HFFc6 (cell line): ENCODE measurements at places on chromosomes 12 and 14.
A peak's percentile ranks its signal among the peaks of the same experiment; 100 is the strongest.

- no peak for DNase-seq
Observed at GRCh38 chr12:112503512-112503911, 84.8 kb downstream of the PTPN11 start.

DNA sequence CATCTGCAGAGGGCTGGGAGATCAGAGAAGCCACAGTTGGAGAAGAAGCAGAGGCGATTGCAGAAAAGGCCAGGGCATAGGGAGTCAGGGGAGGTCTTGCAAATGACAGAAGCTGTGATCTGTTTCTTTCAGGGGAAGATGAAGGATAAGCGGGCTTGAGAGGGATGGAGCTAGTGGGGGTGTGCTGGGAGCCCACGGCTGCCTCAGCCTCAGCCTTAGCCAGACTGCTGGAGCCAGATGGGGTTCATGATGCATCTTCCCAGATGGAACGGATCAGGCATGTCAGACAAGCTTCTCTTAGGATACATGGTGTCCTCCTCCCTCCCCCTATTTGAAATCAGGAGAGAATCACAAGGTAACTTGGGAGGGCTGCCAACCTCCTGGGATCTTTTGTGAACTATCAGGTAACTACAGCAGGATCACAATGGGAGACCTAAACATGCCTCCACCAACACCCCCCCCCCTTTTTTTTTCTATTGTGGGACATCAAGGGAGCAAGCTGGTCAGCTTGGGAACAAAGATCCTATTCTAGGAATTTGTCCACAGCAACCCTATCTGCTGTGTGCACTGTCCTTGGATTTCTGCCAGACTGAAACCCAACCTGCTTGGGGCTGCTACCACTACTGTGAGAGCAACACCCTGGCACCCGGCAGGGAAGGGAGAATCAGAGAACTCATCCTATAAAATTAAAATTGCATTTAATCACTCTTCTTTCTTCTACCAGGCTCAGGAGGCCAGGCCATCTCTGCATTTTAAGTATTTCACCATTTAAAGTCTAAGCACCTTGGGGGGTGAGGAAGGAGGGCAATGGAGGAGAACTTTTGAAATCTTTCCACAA lies 10.7 kb upstream of the ATP2A2 start:
- DNase-seq = peak; percentile 31

GRCh38 chr12:108616941-108617858 lies 16.5 kb downstream of the SELPLG start:
- no peak for DNase-seq

GRCh38 chr12:39846971-39847650 lies 227.5 kb upstream of the ABCD2 start:
- DNase-seq = no peak

DNA sequence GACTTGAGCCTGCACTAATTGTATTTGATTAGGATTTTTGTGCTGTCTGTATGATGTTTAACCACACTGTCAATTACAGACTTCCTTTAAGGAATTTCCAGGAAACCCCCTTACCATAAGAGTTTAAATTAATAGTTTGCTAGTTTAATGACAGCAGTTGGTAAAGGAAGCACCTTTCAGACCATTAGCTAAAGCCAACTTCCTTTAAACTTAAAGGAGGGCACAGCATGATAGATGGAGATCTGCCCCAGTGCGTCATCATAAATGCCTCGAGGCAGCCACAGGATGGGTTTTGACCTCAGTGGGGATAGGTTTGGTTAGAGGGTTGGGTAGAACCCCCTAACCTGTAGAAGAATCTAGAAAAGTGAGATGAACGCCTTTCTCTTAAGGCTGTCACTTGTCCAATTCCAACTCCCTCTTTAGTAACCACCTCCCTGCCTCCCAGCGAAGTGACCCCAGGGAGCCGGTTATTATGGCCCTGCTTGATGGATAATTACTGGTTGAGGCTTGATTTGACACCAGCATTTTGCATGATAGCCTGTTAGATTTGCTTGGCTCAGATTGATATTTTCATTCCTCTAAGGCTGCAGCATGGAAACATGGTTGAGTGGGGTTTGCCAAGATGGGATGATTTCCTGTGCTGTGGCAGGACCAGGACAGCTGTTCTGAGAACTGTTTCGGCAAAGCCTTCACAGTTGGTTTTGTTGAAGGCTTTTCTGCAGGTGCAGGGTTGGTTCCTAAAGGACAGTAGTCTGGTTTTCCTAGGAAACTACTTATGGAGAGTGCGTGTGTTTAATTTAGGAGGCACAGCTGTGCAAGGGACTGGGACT lies 62.7 kb downstream of the CHST11 start:
- no peak for DNase-seq

DNA sequence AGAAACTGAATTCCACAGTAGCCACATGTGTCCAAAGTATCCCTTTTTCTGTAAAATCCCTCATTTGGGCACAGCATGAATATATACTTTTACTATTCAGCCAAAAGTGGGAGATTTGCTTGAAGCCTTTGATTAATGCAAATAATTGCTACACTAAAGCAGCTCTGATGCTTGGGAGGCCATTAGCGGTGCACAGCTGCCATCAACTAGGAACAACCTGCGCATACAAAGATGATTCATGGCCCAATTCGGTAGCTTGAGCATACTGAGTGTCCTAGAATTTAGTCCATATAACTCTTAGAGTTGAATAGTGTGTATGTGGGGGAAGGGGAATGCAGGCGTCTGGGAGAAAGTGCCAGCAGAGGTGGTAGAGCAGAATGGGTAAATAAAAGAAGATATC lies 277.0 kb upstream of the RMST start:
- DNase-seq = no peak

- peak; percentile 48 for DNase-seq
Observed at GRCh38 chr14:51776102-51776894, 84.1 kb upstream of the GNG2 start.

- DNase-seq = no peak
Observed at GRCh38 chr12:124302241-124302806, 7.4 kb downstream of the RFLNA start.

GRCh38 chr14:101063121-101063520 lies 159.6 kb upstream of the RTL1 start:
- DNase-seq = no peak

- no peak for DNase-seq
Observed at GRCh38 chr12:102990419-102990818, 32.9 kb downstream of the ASCL1 start.

GRCh38 chr12:46370792-46371717 lies 1.5 kb downstream of the SLC38A2 start:
- DNase-seq = peak; percentile 79

DNA sequence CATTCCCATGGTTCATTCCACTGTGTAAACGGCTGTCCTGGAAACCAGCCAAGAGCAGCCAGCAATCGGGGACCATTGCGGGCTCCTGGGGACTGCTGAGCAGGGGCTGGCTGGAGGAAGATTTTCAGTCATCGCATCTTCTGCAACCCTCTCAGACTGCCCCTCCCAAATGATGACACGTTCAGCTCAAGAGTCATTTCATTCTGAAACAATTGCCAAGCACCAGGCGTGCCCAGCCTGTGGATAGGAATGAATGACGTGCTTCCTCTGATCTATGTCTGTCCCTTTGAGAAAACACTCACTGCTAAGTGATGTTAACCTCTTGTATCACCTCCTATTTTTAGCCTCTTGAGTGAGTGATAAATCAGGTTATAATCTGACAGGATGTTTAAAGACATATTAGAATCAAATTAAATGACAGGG lies 62.0 kb downstream of the NDUFA12 start:
- peak; percentile 92 for DNase-seq

DNA sequence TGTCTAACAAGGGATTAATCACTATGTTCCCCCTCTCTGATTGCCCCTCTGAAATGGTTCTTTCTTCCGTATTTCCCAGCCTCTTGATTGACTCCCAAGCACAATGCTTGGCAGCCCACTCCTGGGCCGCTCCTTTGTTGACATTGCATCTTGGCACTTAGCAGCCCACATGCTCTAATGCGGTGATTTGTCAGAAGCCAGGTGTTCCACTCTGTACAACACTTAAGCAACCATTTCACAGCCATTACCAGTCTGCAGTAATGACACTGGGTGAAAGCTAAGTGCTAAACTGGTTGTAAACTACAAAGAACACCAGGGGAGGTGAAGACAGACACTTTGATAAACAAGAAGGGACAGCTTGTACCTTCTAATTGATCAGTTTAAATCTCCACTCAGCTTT lies 353.5 kb downstream of the TMEM132D start:
- DNase-seq = no peak

GRCh38 chr12:96083020-96083719 lies 47.8 kb upstream of the LTA4H start:
- no peak for DNase-seq

GRCh38 chr12:51171884-51172514 lies 936 bp downstream of the TFCP2 start:
- no peak for DNase-seq

- no peak for DNase-seq
Observed at GRCh38 chr14:101723061-101723595, 38.4 kb upstream of the PPP2R5C start.

DNA sequence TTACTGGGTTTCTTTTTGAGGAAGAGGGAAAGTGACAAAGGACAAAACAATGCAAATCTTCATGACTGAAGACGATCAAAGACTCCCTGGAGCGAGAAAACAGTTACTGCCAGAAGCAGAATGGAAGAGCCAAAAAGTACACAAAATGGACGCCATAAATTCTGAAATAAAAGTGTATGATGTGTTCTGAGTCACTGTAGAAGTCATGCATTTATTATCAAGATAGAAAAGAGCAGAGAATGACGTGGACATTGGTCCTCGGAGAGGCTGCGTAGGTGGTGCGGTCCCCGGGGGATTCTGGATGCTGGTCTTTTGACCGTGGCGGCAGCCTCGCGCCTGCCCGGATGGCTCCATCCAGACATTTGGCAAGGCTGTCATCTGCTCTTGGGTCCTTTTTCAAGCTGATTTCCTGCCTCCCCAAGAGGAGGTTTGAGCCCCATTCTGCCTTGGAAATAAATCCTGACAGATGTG lies 52.8 kb downstream of the C14orf132 start:
- peak; percentile 75 for DNase-seq

DNA sequence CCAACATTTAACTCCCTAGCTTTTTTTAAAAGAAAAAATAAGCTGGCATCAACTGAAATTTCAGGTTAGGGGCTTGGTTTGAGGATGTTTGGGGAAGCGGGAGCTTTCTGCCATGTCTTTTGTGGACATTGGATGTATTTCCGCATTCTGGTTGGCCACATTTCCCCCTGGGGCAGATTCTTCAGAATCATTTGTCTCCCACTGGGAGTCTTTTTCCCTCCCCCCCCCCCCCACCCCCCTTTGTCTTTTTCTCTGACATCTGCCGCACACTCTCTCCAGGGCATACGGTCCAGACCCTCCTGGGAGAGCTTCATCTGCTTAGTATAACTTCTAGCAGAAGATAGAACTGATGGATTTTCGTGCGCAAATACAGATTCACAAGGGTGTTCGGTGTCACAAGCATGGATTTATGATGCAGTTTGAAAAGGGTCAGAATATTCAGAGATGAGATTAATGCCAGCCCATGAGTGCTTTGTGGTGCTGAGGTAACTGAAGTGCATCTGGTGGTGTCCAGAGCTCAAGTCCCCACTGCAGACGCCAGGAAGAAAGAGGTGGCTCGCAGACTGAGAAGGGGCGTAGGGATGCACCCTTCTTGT lies 40.2 kb downstream of the ETV6 start:
- DNase-seq = no peak

GRCh38 chr14:74014299-74014698 lies 4.8 kb downstream of the ENTPD5 start:
- no peak for DNase-seq

DNA sequence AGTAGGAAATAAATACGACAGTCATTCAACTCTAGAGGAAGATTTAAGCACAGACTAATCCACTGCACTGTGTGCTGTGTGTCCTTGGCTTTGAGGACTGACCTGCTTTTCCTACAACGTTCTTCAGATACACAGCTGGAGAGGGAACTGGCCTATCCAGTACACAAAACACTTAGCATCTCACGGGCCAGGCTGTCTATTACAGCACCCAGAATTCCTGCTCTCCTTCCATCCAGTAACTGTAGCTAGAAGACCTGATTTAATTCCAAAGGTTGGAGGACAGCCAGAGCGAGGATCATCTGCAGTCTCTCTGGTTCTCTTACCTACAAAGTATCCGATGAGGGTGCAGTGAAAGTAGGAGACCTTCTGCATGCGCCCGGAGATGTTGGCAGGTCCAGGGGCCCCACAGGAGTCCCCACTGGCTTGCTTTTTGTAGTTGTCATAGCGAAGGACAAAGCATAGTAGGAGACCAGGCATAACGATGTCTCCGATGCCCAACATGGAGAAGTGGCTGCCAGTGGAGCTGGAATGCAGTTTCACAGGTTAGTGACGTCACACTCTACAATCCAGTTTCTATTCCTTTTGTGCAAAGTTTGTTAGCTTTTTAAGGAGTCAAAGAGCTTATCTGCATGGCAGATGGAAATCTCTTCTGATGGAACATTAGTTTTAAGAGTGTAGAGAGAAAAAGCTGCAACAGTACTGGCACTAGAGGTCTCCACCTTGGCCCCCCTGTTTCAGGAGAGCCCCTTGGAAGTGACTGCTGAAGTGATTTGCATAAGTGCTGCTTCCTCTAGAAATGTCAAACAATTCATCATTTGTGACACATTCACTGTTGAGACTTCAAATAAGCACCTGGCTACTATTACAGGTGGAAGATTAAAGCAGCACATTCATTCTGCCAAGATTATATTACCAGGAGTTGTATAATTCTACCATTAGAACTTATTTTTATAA lies 41.7 kb downstream of the ACADS start:
- no peak for DNase-seq

DNA sequence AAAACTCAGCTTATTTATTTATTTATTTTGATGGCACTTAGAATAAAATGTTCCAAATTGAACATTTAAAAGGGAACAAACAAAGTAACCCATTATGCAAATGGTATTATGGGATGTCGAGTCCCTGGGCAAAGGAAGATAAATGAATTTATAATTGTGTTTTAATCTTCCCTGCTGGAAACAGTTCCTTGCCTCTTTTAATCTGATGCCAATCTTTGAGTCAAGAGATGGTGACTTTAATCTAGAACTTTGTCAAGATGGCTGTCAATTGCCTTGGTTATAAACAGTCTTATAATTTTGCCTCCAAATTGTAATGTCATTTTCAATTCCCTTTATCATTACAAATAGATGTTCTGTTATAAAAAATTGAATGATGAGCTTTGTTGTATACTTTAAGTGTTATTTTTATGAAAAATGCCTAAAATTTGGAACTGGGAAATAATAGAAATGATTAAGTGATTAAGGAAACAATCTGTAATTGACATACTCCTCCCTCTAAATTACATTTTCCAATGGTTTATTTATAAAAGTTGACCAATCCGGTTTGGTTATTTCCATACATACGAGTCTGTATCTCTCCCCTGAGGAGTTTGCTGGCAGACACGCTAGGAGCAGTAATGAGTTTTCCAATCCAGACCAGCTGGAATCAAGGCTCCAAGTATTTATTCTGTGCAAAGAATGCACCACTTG lies 134.9 kb upstream of the FRMD6 start:
- no peak for DNase-seq

GRCh38 chr14:56040121-56040520 lies 78.1 kb upstream of the PELI2 start:
- DNase-seq = no peak
